Placental pericyte (primary cell): ENCODE measurements at places on chromosomes 7 and 10. TPM values are rescaled to one million over a fixed set of nuclear protein-coding genes. Genes with fewer than 3 reads are reported as not detected.

Gene WASHC2C
- 33.5 and 60.6 TPM in 2 replicates for total RNA-seq

Gene TMEM184A
- total RNA-seq, result 0.44 and 0.86 TPM in 2 replicates

Gene EBLN1
- not detected in 2 replicates for total RNA-seq

Gene UCMA
- total RNA-seq, result not detected in 2 replicates

Gene PRF1
- not detected in 2 replicates for total RNA-seq

Gene MCM10
- total RNA-seq, result 0.44 and 21.8 TPM in 2 replicates

Gene ECHDC3
- 2.3 and 7.4 TPM in 2 replicates for total RNA-seq

Gene MNX1
- total RNA-seq, result not detected in 2 replicates
